Activated CD4-positive, alpha-beta memory T cell treated with anti-CD3 and anti-CD28 coated beads, Interleukin-2, amount 10 ng/mL, durations not matched to agents 7 days and 5 days (primary cell): ENCODE measurements at places on chromosomes 13 and 19. TPM values are rescaled to one million over a fixed set of nuclear protein-coding genes. Genes with fewer than 3 reads are reported as not detected.

The FPR3 gene
- not detected for total RNA-seq

The SMARCA4 gene
- total RNA-seq: 97.6 TPM

The AMER2 gene
- not detected for total RNA-seq

The ZNF793 gene
- 2.1 TPM for total RNA-seq

The IFNL1 gene
- total RNA-seq: 0.38 TPM

The HIPK4 gene
- 0.10 TPM for total RNA-seq

The TPTE2 gene
- total RNA-seq: 0.18 TPM

GRCh38 chr19:45166723-45167252 is 6.0 kb upstream of the NKPD1 start:
- no peaks in the 10 kb centered on the region for H3K27me3 ChIP-seq
- no peak for DNase-seq
- H3K36me3 ChIP-seq: no peaks in the 10 kb centered on the region

- no peaks in the 10 kb centered on the region for H3K27me3 ChIP-seq
- no peak for DNase-seq
- peaks cover 13% of the 10 kb centered on the region for H3K4me1 ChIP-seq
- H3K4me3 ChIP-seq: no peak overlapping the region
Measured at GRCh38 chr19:24054044-24054935, 32.7 kb upstream of the ZNF254 start.

DNA sequence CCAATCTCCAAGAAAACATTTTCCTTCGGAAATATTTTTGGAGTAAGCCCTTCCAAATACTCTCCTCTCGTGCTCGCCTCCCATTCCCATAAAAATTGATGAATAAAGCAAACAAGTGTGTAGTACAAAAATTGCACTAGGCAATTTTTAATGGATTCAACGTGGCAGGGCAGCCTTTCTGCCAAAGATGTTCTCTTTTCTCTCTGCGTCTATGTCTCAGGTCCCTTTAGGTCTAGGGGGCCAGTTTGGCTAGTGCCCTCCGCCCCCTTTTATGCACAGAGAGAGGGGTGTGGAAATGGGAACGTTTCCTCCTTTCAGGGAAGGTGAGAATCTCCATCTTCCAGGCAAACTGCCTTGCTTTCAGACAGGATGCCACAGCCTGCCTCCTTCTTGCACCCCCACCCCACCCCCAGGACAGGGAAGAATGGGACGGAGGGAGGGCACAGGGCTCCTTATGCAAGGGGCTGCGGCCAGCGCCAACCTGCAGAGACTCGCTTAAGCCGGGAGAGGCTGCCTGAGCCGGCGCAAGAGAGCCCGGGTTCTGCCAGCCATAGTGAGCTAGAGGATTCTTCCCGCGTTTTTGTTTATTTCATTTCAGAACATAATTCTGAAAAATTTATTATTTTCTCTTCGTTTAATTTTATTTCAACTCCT is 2.7 kb upstream of the ZIC2 start:
- DNase-seq: no peak
- peaks cover 12% of the 10 kb centered on the region for H3K4me1 ChIP-seq
- H3K4me3 ChIP-seq: no peak overlapping the region

DNA sequence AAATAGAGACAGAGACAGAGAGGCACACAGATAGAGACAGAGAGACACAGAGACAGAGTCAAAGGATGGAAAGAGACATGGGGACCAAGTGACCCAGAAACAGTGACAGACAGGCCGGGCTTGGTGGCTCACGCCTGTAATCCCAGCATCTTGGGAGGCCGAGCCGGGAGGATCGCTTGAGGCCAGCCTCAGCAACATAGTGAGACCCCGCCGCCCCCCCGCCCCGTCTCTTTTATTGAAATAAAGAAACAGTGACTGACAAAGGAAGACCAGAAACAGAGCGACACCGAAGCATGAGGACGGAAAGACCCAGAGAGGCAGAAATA is 848 bp upstream of the NECTIN2 start:
- peaks cover 26% of the 10 kb centered on the region for H3K4me1 ChIP-seq
- no peaks in the 10 kb centered on the region for H3K36me3 ChIP-seq
- H3K27ac ChIP-seq: peak overlapping the region; percentile 40
- peaks cover 34% of the 10 kb centered on the region for H3K27me3 ChIP-seq
- no peak for DNase-seq

- no peak for DNase-seq
- no peak overlapping the region for H3K27ac ChIP-seq
- H3K27me3 ChIP-seq: no peaks in the 10 kb centered on the region
- H3K36me3 ChIP-seq: no peaks in the 10 kb centered on the region
- H3K4me1 ChIP-seq: peaks cover 17% of the 10 kb centered on the region
Measured at GRCh38 chr13:105135852-105136615, 1399.4 kb downstream of the EFNB2 start.

- peaks cover 3% of the 10 kb centered on the region for H3K36me3 ChIP-seq
- no peaks in the 10 kb centered on the region for H3K27me3 ChIP-seq
- no peak for DNase-seq
- H3K4me3 ChIP-seq: no peak overlapping the region
Measured at GRCh38 chr19:46861691-46862502, 1.1 kb downstream of the ARHGAP35 start.

GRCh38 chr13:20727856-20728255 is 24.4 kb downstream of the IL17D start:
- H3K27me3 ChIP-seq: peaks cover 4% of the 10 kb centered on the region
- H3K4me3 ChIP-seq: no peak overlapping the region
- no peak overlapping the region for H3K27ac ChIP-seq
- H3K36me3 ChIP-seq: no peaks in the 10 kb centered on the region
- no peak for DNase-seq

GRCh38 chr19:17522988-17523872 is 11.8 kb downstream of the PGLS start:
- peaks cover 24% of the 10 kb centered on the region for H3K4me1 ChIP-seq
- peaks cover 2% of the 10 kb centered on the region for H3K27me3 ChIP-seq
- DNase-seq: peak; percentile 78
- H3K4me3 ChIP-seq: peak overlapping the region; percentile 54
- H3K27ac ChIP-seq: peak overlapping the region; percentile 73

DNA sequence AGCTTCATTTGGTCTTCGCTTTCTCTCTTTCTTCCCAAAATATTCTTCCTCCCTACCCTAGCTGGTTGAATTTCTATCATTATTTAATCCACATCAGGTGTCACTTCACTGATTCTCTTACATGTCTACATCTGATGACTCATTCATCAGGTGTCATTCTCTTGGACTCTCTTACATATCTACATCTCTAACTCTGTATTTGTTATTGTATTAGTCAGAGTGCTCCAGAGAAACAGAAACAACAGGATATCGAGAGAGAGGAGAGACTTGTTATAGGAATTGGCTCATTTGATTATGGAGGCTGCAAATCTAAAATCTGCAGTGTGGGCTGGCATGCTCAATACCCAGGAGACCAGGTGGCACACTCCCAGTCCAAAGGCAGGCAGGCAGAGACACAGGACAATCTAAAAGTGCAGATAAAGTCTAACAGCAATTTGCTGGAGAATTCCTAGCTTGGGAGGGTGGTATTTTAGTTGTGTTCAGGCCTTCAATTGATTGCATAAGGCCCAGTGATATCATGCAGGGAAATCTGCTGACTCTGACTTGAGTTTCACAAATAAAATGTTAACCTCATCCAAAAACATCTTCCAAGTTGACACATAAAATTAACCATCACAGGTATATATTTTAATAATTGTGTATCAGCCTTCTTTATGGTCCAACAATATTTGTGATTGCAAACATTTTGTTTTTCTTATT is 541.4 kb upstream of the SLITRK5 start:
- H3K4me3 ChIP-seq: no peak overlapping the region
- DNase-seq: no peak
- H3K27me3 ChIP-seq: no peaks in the 10 kb centered on the region
- H3K4me1 ChIP-seq: no peaks in the 10 kb centered on the region
- no peaks in the 10 kb centered on the region for H3K36me3 ChIP-seq
- no peak overlapping the region for H3K27ac ChIP-seq

DNA sequence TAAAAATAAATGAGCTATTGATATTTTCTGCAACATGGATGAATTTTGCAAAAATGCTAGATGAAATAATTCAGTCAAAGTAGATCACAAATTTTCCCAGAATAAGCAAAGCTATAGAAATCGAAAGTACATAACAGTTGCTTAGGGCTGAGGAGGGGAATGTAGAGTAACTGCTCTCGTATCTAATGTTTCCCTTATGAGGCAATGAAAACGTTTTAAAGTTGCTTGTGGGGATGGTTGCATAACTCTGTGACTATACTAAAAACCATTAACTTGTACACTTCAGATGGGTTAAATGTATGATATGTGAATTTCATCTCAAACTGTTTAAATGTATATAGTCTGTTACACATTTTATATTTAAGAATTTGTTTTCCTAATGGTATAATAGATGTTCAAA is 231.7 kb downstream of the GGACT start:
- no peak overlapping the region for H3K4me3 ChIP-seq
- H3K27ac ChIP-seq: no peak overlapping the region
- H3K4me1 ChIP-seq: no peaks in the 10 kb centered on the region
- H3K36me3 ChIP-seq: no peaks in the 10 kb centered on the region
- no peaks in the 10 kb centered on the region for H3K27me3 ChIP-seq
- no peak for DNase-seq

- H3K4me3 ChIP-seq: peak overlapping the region; percentile 86
- peak overlapping the region; percentile 87 for H3K27ac ChIP-seq
- peaks cover 22% of the 10 kb centered on the region for H3K4me1 ChIP-seq
- H3K36me3 ChIP-seq: peaks cover 51% of the 10 kb centered on the region
- DNase-seq: no peak
Measured at GRCh38 chr19:57560049-57560491, 407 bp upstream of the ZNF550 start.

DNA sequence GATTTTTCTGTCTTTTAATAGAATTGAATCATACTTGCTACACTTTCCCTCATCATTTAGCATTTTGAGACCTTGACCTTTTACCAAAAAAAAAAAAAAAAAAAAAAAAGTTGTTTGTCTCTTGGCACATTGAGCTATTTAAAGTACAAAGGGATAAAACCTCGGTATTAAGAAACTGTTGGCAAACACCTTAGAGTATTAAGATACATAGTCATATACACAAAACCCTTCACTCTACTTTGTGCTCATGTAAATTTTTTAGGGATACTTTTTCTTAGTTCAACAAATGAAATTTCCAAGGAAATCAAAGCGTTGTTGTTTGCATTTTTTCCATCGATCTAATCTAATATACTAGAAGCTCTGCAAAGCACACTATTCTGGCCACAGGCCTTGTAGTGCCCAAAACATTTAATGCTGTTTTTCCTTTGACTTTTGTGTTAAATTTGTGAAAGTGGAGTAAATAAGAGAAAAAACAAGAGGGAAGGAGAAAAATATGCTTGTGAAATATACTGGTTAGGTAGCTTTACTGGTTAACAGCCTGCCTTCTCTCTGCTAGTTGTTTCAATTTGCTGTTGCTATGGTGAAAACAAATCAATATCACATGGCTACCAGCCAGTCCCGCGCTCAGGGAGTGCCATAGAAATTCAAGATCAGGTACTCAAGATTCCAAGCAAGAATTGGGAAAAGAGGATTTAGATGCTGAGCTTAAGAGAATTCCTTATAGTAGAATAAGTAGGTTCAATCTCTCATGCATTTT is 2.6 kb downstream of the MBNL2 start:
- peaks cover 55% of the 10 kb centered on the region for H3K4me1 ChIP-seq
- peaks cover 7% of the 10 kb centered on the region for H3K36me3 ChIP-seq
- DNase-seq: peak; percentile 34
- no peaks in the 10 kb centered on the region for H3K27me3 ChIP-seq

DNA sequence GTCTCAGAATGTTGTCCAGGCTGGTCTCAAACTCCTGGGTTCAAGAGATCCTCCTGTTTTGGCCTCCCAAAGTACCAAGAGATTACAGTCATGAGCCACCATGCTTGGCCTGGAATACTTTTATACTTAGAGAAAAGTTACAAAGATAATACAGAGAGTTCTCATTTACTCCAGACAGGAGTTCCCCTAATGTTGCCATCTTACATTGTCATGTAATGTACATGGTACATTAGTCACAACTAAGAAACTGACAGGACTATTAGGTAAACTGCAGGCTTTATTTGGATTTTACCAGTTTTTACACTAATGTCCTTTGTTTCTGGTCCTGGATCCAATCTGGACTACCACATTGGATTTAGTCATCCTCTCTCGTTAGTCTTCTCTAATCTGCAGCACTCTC is 2.3 kb upstream of the C19orf84 start:
- DNase-seq: no peak
- peaks cover 53% of the 10 kb centered on the region for H3K4me1 ChIP-seq
- no peaks in the 10 kb centered on the region for H3K27me3 ChIP-seq

DNA sequence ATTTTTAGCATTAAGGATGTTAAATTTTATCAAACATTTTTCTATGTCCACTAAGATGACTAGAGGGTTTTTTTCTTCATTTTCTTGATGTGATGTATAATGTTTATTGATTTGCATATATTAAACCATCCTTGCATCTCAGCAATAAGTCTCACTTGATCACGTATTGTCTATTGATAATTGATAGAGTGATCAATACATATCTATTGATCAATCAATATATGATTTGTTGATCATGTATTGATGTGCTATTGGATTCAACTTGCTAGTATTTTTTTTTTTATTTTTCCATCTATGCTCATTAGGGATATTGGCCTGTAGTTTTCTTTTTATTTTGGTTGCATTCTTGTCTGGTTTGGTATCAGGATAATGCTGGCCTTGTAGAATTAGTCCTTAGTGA is 2202.0 kb downstream of the PCDH9 start:
- H3K4me1 ChIP-seq: no peaks in the 10 kb centered on the region
- no peak overlapping the region for H3K27ac ChIP-seq
- H3K27me3 ChIP-seq: no peaks in the 10 kb centered on the region
- no peaks in the 10 kb centered on the region for H3K36me3 ChIP-seq
- DNase-seq: no peak
